Brain (organoid and tissue), 16 donors: ENCODE measurements at places on chromosomes 7 and 10.

DNA sequence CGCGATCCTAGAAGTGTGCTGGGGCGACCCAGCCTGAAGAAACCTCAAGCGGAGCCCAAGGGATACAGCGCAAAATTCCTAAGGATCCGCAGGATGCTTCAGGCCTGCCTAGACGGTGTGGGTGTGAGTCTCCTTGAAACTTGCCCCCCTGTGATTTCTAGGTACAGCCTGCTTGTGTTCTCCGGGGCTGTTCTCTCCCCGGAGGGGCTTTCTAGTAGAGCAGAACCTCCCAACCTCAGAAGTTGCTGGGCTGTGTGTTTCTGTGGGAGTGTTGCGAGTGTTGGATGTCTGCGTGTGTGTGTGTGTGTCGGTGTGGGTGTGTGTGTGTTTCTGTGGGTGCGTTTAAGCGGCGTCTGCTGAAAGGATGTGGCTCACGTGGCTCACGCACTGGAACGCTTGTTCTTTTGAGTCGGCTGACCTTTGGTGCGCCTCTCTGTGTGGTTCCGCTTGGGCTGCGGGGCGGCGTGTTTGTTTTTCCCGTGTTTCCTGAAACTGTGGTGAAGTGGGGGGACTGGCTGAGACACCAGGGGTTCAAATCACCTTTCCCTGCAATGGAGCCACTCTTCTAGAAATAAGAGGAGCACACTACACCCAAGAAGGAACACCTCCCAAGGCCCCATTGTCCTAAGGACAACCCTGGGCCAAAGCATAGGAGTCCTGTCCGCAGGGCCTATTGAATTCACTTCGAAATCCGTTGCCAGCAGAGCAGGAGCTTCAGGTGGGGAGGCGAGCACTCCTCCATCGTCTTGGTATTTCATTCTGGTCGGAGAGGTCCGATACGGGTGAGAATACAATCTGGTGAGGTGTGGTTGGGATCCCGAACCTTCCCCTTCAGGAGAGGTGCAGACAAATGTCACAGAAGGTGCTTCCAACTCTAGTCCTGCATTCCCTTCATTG is 25.1 kb upstream of the ZNF273 start:
- no peak for DNase-seq

- no peak for DNase-seq
These were observed 156.3 kb downstream of the ZNF248 start for GRCh38 chr10:37700886-37701780.

DNA sequence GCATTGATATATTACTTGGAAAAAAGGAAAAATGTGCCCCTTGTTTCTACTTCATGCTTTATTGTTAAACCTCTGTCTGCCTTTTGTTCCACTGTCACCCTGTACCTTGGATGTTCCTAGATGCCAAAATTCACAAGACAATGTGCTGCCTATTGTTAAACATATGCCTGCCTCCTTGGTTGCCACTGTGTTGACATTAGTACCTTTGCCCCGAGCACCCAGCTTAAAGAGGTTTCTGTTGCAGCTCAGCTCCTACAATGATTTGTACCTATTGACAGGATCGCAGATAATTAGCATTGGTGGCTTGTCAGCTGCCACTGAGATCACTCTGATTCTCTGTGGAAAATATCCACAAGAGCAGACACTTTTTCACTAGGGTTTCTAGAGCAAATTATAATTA is 188.0 kb downstream of the KCND2 start:
- DNase-seq = peak; percentile 10

GRCh38 chr7:80264769-80265495 is 130.3 kb downstream of the GNAI1 start:
- no peak for DNase-seq

GRCh38 chr10:24168258-24169170 is 40.4 kb upstream of the KIAA1217 start:
- no peak for DNase-seq

GRCh38 chr10:75108684-75109458 is 2.6 kb upstream of the SAMD8 start:
- no peak for DNase-seq

DNA sequence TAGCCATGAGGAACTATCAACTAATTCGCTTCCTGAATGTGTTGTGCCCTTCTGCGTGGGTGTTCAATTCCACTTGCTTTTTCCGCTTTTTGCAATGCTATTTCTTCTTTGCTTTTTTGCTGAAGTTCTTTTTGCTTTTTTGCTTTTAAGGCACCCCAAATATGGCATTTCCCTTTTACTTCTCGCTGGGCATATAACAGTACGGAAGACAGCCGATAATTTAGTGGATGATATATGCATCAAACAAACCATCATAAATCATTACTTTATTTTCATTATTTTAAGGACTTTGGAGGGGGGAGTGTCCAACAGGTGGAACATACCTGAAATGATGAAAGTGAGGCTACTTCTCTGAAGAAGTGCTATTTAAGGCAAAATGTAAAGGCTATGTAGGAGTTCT is 277.0 kb upstream of the MTPN start:
- no peak for DNase-seq

DNA sequence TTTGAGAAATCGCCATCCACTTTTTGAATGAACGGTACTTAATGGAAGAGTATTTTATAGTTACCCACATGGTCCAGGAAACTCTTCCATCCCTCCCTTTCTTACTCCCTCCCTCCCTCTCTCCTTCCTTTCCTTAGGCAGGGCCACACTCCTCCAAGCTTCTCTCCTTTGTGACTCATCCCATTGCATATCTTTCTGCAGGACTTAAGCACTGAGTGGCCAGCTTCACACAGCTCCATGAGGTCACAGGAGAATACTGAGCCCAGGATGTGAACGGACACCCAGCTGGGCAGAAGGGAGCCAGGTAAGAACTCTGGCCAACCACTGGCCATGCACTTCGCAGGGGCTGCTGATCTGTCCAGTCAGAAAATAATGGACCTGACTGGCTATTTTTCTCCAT is 189.7 kb upstream of the ADCY1 start:
- no peak for DNase-seq

GRCh38 chr7:141911391-141911790 is 4.8 kb upstream of the OR9A4 start:
- DNase-seq = no peak

DNA sequence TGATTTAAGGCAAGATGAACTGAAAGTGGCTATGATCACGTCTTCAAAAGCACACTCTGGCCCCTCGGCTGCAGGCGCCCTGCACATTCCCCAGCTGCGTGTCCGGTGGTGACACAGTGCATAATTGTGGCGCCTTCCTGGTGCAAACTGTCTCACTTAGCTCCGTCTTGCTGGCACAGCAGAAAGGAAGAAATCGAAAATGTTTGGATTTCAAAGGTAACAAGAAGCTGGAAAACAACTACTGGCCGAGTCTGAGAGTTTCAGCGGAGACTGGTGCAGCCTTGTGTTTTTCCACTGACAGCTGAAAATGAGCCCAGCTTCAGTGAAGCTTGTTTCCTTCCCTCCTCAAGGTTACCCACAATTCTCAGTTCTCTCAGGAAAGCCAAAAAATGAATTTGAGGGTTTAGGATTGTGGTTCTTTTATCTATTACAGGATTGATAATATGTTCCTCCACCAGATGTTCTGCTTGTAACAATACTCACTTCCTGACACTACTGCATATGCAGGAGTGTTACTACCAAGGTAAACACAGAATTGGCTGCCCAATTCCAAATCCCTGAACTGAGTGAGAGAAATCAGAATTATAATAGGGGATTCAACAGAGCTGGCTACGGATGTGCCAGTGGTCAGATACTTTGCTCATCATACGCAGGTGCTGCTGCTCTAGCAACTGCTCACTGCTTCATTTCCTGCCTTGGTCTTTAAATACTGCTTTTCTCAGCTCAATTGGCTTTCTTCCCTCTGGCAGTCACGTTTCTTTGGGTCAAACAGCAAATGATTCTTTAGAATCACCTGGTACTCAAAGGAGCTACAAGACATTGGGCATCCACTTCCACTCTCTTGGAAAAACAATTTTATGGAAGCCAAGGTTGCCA is 63.7 kb downstream of the TRUB1 start:
- DNase-seq = peak; percentile 61

DNA sequence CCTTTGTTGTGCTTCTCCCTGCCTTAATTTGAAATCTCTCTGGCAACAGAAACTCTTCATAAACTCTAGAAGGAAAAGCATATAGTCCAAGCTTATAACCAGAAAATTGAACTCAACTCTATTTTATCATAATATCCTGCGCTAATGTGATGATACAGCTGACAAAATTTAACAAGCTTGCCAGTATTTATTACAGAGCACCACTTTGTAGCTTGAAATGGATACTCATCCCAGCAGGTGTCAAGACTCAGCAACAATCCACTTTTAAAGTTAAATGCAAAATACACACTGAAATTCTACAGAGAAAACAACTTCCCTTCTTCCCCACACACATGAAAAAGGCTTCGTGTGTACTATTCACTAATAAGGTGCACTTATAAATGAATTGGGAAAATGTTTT is 228.9 kb downstream of the AGMO start:
- DNase-seq = no peak

DNA sequence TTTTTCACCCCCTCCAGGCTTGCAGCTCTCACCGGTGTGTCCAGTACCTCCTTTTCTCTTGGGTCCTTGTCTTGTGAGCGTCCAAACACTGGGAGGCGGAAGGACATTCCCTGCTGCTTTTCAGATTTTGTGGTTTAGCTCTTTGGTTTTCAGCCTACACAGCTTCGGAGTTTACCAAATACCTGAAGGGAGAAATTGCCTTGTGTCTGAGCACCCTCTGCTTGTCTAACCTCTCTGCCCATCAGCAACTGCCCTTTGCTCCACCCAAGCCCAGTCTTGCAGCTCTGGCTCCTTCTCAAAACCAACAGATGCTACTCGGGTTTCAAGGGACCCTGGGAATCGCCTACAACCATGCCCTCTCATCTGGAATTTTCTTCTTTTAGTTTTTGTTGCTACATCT is 519.1 kb upstream of the IGFBP3 start:
- no peak for DNase-seq

- DNase-seq = no peak
These were observed 5.2 kb downstream of the GRID1 start for GRCh38 chr10:86361156-86362128.

DNA sequence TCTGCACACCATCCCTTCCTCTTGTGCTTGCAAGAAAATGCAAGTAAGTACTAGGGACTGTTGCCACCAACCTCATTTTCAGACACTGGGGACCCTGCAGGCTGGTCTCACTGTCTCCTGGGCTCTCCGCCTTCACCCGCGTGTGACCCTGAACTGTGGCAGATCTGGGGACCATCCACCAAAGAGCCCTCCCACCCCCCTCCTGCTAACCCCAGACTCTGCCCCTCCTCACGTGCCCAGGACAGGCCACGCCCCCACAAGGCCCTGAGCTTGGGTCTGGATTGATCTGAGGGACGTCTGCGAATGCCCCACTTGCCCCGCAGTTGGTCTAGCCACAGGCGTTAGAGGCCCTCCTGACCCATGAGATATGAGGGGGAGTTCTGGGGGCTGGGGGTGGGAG is 8.1 kb downstream of the CNPY1 start:
- no peak for DNase-seq

DNA sequence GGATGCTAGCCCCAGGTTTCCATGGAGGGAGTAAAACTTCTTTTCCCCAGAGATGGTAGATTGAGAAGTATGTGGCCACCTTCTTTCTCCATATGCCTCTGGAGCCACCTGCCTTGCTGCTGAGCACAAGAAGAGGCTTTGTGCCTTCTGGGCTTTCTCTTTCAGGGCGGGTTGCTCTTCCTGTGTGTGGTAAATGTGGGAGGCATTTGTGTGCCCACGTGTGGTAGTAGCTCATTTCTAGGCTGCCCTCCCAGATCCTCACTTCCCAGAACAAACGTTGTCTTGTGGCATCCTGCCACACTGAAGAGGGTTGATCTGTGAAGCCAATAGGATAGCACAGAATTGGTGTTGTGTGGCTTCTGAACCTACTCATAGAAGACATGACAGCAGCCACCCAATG is 342.0 kb upstream of the PODXL start:
- DNase-seq = no peak

DNA sequence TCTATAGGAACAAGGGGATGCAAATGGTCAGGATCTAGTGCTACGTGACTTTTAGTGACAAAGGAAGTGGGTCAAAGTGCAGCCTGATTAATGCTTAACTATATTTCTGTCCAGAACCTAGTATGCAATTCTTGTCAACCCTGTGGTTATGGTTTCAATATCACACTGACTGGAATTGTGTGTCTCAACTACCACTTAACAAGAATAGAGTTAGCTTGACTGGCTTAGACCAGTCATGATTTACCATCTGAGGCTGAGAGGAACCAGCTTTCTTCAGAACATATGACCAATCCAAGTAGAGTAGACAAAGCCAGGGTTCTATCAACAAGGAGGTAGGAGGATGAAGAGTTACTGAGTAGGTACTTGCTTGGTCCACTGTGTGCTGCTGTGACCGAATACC is 54.4 kb downstream of the MYPN start:
- no peak for DNase-seq

DNA sequence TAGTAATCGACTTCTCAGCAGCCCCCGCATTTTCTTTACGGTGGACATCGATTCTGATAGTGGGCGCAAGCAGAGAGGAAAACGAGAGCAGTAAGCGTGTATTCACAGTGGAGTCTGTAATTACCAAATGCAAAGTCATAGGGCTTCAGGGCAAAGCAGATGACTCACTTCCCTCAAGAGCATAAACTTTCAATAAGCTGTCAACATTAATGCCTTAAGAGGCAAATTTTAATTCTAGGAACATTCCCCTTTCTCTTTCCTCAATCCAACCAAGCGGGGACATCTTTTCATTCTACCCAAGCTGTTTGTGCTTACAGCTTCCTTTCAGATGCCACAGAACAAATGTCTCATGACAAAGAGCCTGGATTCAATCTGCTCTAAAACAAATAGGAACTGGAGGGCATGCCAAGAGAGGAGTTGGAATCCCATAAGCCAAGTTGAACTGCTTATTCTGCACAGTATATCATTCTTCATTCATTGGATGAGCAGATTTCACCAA is 48.6 kb downstream of the MALSU1 start:
- DNase-seq = peak; percentile 39

GRCh38 chr7:33774762-33775523 is 130.4 kb upstream of the BMPER start:
- DNase-seq = peak; percentile 49
